Esophagus squamous epithelium (tissue), 5 donors: ENCODE measurements at places on chromosomes 2 and 18. TPM values are rescaled to one million over a fixed set of nuclear protein-coding genes. Genes with fewer than 3 reads are reported as not detected.

DNA sequence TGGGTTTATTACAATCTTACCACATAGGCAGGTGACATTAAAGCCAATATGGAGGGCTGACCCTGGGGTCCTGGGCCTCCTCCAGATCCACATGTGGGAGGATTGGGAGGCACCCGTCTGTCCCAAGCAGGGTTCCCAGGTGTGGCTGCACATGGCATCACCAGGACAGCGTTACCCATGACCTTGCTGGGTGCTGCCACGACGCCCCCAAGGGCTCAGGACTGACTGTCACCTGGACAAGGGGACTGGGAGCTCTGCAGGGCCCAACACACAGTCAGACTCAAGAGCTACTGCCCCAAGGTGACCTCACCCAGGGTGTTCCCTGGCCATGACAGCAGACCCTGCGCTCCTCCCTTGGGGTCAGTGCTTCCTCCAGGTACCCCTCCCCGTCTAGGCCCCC, 437.4 kb upstream of the MYT1L start:
- no peak for DNase-seq

GRCh38 chr18:75880925-75881504, 453.5 kb upstream of the SMIM21 start:
- DNase-seq, result no peak

DNA sequence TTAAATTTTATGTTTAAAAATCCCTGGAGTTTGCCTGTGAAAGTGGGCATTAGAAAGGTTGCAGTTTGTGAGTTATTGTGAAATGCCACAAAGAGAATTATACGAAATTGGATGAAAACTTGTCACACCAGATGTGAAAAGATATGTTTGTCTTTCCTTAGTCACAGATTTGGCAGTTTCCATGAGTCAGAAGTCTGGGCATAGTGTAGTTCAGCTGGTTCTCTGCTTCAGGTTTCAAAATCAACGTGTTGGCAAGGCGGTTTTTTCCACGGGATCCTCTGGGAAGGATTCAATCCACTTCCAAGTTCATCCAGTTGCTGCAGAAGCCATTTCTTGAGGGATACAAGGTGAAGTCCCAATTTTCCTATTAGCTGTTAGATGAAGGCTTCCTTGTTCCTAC, 658.0 kb upstream of the CDH2 start:
- no peak for DNase-seq

DNA sequence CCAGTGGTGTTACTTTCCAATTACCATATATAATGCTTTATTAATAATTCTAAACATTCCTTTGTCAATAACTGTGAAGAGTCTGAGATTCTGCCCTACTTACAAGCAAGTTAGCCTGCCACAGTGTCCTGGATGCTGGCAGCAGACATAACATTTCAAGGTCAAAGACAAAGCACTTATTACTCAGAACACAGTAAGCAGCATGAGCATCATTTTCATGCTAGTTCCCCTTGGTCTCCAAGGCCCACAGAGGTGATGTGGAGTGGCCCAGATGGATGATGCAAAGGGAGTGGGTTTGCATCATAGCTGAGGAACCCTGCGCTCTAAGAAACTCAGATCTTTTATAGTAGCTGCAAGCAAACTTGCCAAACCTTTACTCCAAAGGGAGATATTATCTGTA, 349.7 kb downstream of the ZEB2 start:
- no peak for DNase-seq

Gene AGXT
- not detected for total RNA-seq

Gene TBC1D8
- total RNA-seq, result 19.5 TPM

Gene METTL5
- 36.5 TPM for total RNA-seq

DNA sequence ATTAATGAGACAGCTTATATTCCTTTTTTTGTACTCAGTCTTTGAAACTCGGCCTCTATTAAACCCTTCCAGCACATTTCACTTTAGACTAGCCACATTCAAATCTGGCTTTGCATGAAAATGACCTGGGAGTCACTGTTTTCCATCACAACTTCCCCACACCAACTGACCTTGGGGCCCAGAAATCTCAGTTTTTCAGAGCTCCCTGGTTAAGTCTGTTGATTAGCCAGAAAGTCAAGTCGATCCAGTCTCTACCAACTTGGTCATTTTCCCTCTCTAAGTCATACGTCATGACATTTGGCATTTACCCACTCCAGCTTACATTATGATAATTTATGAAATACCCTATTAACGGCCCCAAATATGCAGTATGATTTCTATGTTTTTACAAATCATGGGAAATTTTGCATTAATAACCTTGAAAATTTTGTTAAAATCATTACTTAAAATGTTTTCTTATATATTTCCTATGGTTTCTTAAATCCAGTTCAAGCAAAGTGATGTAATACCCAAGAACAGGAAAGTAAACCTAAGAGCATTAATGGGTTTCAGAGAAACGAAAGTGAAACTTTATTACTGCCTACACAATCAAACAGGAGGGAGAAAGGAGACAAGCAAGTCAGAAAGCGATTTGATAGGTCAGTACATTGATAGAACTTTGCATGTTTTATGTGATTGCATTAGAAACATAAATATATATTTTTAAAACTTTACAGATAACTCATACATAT, 77.1 kb downstream of the SPATS2L start:
- no peak for DNase-seq

GRCh38 chr18:37397814-37398213, 167.8 kb downstream of the CELF4 start:
- no peak for DNase-seq

GRCh38 chr2:198036029-198036879, 231.9 kb downstream of the PLCL1 start:
- DNase-seq, result no peak

Gene TCF7L1
- 0.29 TPM for total RNA-seq

- no peak for DNase-seq
Observed at GRCh38 chr2:43417300-43417699, 178.5 kb downstream of the THADA start.

DNA sequence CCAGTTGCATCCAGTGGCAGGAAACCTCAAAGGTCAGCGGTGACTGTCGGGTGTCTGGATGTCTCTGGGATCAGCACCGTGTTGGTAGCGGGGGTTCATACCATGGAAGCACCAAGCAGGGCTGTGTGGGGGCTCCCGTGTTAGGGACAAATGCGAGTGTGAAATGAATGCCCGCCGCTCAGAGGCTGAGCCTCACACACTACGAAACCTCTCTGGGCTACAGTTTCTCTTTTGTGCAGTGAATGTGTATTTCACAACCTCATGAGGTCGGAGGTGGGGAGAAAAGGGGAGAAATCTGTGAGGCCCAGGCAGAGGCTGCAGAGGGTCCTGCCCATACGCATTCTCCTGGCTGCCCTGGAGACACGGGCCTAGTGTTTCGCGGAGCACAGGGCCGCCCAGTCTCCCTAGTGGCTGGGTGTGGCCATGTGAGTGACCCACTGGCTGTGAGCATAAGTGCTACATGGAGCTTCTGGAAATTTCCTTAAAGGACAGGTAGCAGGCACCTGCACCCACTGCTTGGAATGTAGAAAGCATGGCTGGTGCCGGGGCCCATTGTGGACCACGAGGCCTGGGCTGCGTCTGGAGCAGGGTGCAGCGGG, 138.0 kb upstream of the GLI2 start:
- DNase-seq, result no peak

DNA sequence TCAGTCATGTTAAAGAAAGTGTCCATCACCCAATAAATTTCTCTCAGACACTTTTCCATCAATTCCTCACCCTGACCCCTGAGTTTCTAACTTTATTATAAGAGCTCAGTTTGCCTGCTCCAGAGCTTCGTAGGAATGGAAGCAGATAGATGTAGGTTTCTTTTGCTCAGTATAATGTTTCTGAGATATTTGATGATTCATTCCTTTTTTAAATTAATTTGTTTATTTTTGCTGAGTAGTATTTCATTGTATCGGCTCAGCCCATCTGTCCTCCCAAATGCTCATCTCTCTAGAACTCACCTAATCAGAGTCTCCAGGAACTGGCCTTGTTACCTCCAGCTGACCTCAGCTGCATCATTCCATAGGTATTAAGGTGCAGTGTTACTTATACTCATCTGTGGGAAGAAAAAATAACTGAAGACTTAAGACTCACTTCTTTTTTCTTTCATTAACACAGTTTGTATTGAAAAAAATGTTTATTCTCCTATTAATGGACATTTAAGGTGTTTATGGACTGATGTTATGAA, 11.9 kb upstream of the BCL2L11 start:
- no peak for DNase-seq

DNA sequence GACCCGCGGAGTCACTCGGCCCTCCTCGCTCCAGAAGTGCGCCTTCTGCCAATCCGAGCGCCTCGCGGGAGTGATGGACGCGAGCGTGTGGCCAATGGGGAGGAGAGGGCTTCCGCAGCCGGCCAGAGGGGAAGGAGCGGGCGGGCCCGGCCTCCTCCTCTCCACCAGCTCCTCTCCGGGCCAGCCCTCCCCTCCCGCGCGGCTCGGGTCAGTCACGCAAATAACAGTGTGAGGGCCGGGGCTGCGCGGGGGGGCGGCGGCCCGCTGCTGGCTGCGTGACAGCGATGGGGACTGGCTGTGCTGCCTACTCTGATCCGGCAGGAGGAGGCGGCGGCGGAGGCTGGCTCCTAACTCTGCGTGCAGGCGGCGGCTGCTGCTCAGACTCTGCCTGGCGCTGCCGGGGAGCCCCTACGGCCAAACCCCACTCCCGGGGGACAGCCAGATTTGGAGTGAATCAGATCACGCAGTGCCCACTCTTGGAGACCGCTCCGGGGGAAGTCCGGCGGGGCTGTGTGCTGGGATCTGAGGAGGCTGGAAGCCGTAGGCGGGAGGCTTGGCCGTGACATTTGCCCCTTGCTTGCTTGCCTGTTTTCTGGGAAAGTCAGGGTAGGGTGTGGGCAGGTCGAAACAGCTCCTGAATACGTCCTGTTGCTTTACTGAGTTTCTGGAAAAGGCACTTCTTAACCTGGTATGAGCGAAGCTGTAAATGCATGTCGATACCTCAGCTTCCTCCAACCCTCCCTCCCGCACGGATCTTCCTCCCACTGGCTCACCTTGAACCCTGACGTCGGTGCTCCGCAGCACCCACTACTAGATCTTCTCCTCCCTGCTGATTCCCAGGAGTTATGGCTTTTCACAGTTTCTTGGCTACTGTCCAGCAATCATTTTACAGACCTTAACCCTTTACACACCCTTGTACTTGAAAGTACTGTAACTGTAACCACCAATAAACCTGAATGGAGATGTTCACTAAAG, 97.9 kb upstream of the SERTAD2 start:
- DNase-seq, result no peak

GRCh38 chr2:84925336-84925723, 19.9 kb downstream of the TMSB10 start:
- no peak for DNase-seq

Gene FLACC1
- total RNA-seq, result 0.19 TPM

Gene TCF23
- not detected for total RNA-seq

- no peak for DNase-seq
Observed at GRCh38 chr2:147223119-147223518, 621.7 kb upstream of the ACVR2A start.

- no peak for DNase-seq
Observed at GRCh38 chr2:69081001-69081580, 68.1 kb downstream of the ANTXR1 start.

GRCh38 chr2:234444893-234445292, 52.0 kb downstream of the ARL4C start:
- no peak for DNase-seq

Gene TUBA3E
- total RNA-seq, result not detected
